ENCODE measurements at places on chromosomes 4 and X.

DNA sequence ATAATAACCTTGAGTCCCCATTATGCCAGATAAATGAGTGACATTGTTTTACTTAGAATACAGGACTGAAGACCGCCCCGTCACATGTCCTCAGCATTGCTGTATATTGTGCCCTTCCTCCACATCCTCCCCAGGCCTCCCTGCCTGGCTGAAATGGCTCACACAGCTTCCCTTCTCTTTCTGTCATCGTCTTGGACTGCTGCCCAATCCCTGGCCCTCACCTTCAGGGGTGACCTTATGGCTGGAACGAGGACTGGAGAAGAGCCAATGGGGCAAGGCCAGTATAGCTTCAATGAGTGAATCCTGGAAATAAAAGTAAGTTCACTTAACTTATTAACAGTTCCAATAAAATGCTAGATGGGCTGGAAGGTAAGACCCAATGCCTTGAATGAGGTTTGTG, 2.7 kb downstream of the KCNE5 start:
- no peak for DNase-seq

GRCh38 chrX:47628982-47629381, 748 bp downstream of the CFP start:
- DNase-seq = no peak

GRCh38 chrX:137548261-137548660, 17.7 kb upstream of the ZIC3 start:
- no peak for DNase-seq

GRCh38 chr4:114922592-114922933, 190.9 kb downstream of the NDST4 start:
- no peak for DNase-seq

- DNase-seq = no peak
These were observed 1119.6 kb downstream of the PCDH18 start for GRCh38 chr4:136412708-136413107.

DNA sequence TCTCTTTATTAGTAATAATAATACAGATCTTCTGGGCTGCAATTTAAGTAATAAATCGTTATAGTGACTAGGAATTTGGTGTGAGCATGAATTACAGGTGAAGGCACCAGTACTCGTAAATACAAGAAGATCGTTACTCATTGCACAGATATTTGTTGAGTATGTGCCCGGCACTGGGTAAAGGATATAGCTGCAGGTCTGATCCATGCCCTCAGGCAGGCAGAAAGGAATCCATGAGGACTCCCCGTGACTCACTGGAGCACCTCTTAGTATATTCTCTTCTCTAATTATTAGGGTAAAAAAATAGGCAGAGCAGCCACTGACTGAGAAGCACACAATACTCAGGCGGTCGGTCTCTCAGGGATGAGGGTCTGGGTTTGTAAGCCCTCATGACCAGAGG, 868.3 kb downstream of the RAB28 start:
- peak; percentile 1 for DNase-seq

DNA sequence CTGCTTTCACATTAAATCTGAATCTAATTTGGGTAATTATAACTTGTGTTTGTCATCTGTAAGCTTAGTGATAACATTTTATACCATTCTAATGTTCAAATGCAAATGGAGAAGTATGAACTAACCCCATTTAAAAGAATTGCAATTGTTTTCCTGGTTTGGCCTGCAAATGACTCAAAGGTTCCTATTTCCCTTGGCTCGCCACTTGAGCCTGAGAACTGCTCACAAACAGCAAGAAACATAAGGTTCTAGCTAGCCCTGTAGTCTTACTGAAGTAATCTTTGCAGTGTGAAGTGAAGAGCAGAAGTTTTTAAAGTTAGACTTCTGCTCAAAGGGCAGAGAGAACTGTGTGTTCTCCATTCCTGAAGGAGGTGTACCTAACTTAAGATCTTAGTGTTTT, 27.2 kb downstream of the UPRT start:
- no peak for DNase-seq

GRCh38 chrX:29143356-29143755, 556.1 kb downstream of the IL1RAPL1 start:
- no peak for DNase-seq

GRCh38 chr4:118335324-118335723, 17.5 kb downstream of the PRSS12 start:
- DNase-seq = no peak

- no peak for DNase-seq
These were observed 494.3 kb downstream of the IDS start for GRCh38 chrX:149010853-149011224.

DNA sequence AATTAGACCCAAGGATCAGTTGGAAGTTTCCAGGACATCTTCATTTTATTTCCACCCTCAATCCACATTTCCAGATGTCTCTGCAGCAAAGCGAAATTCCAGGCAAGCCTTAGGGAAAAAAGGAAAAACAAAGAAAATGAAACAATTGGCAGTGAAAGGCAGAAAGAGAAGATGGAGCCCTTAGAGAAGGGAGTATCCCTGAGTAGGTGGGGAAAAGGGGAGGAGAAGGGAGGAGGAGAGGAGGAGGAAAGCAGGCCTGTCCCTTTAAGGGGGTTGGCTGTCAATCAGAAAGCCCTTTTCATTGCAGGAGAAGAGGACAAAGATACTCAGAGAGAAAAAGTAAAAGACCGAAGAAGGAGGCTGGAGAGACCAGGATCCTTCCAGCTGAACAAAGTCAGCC, at the start of gene PLP1:
TSS of gene PLP1 (plus strand) at position 295 of the 400 bp plus-strand sequence. CDS start 156 bp downstream, outside the sequence.
- no peak for DNase-seq

GRCh38 chrX:71935476-71935875, 24.8 kb downstream of the NHSL2 start:
- DNase-seq = no peak

DNA sequence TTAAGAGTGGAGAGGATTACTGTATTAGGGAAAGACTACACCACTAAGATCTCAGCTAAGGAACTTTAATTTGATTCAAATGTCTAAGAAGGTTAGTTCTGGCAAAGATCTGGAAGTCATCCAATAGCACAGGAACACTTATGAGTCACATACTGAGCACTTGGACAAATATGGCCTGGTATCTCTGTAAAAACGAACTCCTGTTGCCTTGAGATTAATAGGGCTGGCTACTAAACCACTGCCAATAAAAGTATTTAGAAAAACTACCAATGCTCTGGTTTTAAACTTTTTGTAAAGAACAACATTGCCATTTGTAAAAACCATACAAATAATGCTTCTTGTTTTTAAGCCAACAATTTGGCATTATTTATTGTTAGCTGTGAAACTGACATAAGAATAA, 70.5 kb downstream of the SEC24D start:
- DNase-seq = peak; percentile 1

DNA sequence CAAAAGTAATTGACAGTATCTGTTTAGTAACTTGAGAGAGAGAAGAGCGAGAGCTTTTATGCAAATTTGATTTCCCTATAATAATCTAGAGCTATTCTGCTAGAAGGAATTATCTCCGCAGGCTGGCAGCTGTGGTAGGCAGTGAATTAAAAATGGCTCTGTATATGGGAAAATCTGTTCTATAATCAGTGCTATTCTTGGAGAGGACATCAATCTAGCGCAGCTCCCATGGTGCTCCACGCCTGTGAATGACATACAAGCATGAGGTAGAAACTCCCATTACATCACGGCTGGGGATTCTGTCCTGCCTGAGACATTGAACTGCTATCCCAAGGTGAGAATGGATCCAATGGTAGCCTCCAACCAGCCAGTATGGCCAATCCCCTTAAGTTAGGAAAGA, 179.0 kb downstream of the DHX15 start:
- no peak for DNase-seq

- no peak for DNase-seq
These were observed 24.5 kb downstream of the DHX15 start for GRCh38 chr4:24559889-24560288.

Data from MG63 (cell line).